ENCODE measurements at places on chromosomes 3 and 15.

GRCh38 chr3:15211937-15212336 is 5.9 kb downstream of the CAPN7 start:
- DNase-seq = no peak

DNA sequence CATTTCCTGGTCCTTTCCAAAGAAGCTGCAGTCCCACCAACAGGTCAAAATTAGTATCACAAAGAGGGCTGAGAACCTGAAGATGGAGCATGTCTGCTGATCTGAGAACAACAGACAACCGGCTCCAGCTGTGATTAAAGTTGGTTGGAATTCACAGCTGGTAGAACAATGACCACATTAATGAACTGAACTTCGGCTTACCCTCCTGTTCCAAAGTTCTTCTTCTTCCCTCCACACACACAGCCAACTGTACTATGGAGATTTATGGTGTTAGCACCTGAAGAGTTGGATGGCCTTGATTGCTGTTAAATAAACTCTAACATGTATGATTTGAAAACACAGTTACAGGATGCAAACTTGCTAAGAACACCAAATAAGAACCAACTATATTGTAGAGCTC is 27.4 kb upstream of the ROPN1 start:
- DNase-seq = no peak

DNA sequence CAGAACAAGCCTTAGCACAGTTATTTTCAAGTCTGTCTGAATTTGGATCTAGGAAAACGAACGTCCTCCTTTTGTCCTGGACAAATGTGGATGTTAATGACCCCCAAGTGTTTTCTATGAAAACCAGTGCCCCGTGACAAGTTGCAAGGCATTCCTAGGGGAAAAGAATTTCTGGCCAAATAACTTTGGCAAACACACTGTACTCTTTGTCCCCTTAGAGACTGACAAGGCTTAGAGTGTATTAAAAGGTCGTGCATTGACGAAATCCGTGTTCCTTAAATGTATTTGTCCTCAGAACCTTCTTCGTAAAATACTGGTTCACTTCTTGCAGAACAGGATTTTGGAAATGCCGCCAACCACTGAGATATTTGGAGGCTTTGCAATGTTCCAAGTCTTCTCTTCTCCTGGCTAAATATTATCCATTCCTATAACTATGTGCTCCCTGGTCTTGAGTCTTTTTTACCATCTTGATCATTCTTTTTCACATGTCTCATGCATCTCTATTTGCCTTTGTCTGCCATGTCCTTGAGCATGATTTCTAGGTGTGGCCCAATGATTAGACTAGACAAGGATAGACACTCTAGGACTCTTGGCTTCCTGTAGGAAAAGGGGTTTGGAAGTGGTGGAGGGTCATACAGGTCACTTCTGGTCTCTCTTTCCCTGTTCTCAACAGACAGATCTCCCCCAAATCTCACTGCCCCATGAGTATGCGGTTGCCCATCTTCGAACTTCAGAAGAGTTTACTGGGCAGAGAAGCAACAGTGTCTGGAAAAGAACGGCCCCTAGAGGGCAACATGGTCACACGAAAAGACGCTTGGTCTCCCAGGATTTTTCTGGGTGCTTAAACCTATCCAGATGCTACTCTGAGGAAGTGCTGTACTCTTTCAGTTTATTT is 117.5 kb downstream of the EDEM1 start:
- DNase-seq = peak; percentile 50

- no peak for DNase-seq
Observed at GRCh38 chr15:34944936-34945335, 24.6 kb downstream of the AQR start.

DNA sequence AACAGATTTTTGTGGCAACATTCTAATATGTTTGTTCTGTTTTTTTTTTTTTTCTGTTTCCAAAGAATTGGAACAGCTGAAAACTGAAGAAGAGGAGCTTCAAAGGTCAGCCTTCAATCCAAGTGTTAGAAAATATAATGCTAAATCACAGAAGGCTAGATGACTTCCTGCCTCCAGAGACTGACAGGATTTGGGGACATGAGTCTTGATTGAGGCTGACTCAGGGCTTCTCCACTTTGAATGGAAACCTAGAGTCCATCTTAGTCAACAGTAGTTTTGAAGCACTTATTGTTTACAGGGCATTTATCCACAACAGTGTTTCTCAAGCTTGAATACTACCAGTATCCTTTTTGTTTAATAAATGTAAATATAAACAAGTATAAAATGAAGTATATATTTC is 44.5 kb upstream of the RAD51 start:
- DNase-seq = no peak

- no peak for DNase-seq
Observed at GRCh38 chr3:44132061-44132460, 109.6 kb upstream of the TOPAZ1 start.

DNA sequence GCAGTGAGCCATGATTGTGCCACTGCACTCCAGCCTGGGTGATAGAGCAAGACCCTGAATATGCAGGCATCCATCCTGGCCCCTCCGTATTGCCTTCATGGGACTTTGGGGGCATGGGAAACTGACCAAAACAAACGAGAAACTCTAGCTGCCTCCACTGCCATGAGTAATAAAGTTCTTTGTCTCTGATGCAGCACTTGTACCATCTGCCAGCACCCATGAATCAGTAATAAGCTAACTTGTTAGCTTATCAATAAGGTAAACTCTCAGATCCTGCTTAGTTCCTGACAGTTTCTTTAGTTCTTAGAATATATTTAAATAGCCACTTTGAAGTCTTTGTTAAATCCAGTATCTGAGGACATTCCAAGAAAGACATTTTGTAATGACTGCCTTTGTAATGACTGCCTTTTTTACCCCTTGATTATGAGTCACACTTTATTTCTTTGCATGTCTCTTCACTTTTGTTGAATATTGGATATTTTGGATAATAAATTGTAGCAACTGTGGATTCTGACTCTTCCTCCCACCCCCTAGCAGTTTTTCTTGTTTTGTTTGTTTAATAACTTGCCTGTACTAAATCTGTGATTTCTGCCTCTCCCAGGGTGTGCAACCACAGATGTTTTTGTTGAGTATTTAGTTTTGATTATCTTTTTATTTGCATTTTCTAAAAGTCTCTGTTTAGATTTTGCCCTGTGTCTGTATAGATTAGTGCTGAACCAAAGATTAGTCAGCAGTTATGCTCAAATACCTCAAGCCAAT is 136.9 kb downstream of the HCN4 start:
- no peak for DNase-seq

DNA sequence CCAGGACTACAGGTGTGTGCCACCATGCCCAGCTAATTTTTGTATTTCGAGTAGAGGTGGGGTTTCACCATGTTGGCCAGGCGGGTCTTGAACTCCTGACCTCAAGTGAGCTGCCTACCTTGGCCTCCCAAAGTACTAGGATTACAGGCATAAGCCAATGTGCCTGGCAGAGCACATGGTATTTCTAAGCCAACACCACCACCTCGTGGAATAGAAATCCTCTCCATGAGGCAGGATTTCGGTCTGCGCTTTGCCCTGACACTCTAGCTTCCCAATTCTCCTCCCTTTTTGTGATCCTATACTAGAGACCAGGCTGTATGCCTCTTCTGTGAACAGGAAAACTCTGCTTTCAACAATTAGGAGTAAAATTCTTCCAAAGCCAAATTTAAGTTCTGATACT is 372.2 kb downstream of the VGLL3 start:
- no peak for DNase-seq

- DNase-seq = no peak
Observed at GRCh38 chr3:116059421-116060096, 385.7 kb downstream of the LSAMP start.

GRCh38 chr3:18559331-18559842 is 134.2 kb upstream of the SATB1 start:
- peak; percentile 79 for DNase-seq

DNA sequence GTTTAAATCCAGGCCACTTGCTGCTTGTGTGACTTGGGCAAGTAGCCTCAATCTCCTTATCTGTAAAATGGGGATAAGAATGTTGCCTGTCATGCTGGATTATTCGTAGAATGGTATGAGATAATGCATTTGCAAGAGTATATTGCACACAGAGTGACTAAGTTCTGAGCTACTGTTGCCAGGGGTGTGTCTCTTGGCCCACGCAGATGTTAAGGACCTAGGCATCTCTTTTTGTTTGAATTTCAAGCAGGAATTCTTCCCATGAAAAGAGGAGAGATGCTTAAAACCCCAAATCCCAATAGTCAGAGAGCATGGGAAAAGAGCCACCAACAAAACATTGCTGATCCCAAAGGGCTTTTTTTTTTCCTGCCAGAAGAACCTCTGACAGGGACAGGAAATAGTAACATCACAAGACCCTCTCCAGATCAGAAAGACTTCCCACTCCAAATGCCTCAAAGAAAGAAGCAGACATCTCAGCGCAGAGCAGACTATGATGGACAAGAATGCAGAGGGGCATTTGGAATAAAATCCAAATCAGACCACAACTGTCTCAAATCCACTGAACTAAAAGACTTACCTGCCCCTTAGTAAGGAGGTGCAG is 90.5 kb downstream of the MRPL46 start:
- no peak for DNase-seq

GRCh38 chr3:16837602-16838001 is 47.2 kb upstream of the PLCL2 start:
- DNase-seq = no peak

- DNase-seq = no peak
Observed at GRCh38 chr3:4606911-4607310, 113.8 kb downstream of the ITPR1 start.

DNA sequence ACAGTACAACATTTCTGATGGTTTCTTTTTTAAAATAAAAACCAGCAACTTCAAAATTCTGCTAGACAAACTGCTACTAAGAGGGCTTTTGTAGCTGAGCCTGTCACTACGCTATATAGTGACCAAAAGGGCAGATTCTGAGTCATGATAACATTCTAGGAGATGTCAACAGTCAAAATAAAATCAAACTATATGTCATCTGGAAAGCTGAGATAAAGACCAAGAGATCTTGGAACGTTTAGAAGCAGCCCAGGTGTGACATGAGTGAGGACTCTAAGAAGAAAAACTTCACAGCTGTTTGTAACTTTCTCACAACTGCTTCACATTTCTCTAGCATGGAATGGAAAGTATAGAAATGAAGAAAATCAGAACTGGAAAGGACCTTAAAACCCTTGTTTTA is 84.6 kb downstream of the FILIP1L start:
- peak; percentile 58 for DNase-seq

- no peak for DNase-seq
Observed at GRCh38 chr3:192860454-192860853, 57.2 kb downstream of the MB21D2 start.

GRCh38 chr3:462851-463250 is 266.3 kb downstream of the CHL1 start:
- DNase-seq = no peak

- DNase-seq = no peak
Observed at GRCh38 chr3:136624371-136624770, 127.8 kb downstream of the STAG1 start.

GRCh38 chr15:32675466-32675865 is 34.0 kb downstream of the SCG5 start:
- no peak for DNase-seq

- no peak for DNase-seq
Observed at GRCh38 chr3:5309171-5309570, 121.7 kb downstream of the EDEM1 start.

DNA sequence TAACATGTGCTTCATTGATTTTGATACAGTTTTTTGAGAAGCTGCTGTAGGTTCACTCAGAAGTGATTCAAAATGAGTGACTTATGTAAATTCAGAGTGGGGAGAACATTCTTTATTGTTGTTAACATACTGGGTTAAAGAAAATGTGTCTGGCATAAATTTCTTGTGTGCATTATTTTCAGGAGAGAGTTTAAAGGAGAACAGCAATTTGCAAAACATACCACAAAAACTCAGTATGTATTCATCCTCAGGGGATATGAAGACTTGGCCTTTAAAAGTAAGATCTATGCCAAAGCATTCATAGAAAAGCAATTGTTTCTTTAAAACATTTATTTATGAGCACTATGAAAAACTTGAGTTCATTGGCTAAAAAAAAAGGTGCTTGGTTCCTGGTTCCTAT is 1089.8 kb downstream of the ROBO2 start:
- DNase-seq = no peak

DNA sequence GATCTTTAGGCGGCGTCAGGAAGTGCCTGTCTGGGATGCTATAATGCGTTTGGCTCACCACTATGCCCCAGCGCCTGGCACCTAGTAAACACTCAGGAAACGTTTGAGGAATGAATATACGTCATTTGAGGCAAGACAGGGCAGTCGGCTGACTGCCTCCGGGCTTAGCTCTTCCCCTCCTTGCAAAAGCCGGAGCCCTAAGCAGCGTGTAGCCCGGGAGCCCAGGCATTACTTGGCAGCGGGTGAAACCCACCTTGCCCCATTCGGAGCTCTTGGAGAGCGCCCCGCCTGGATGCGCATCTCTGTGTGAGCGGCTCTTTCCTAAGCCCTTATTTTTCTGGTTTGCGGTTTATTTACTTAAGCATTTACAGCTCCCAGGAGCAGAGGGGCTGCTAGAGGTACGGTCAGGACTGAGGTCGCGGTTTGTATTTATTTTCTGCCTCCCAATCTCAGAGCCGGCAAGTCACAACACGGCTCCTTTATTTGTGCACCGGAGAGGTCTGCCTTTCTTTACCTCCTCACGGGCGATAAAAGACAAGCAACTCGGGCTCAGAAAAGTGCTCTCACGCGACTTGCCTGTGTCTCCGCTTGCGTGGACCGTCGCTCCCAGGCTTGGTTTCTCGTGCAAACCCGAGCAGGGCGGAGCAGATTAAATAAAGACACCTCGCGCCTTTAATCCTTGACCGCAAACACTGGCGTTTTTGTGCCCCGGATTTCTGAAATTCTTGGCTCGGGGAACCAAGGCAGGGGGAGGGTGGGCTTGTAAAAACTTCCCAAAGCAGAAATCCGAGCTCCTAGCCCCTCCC is 737 bp upstream of the ITPR1 start:
- DNase-seq = peak; percentile 47

GRCh38 chr3:146154995-146155394 is 6.0 kb downstream of the PLOD2 start:
- no peak for DNase-seq

DNA sequence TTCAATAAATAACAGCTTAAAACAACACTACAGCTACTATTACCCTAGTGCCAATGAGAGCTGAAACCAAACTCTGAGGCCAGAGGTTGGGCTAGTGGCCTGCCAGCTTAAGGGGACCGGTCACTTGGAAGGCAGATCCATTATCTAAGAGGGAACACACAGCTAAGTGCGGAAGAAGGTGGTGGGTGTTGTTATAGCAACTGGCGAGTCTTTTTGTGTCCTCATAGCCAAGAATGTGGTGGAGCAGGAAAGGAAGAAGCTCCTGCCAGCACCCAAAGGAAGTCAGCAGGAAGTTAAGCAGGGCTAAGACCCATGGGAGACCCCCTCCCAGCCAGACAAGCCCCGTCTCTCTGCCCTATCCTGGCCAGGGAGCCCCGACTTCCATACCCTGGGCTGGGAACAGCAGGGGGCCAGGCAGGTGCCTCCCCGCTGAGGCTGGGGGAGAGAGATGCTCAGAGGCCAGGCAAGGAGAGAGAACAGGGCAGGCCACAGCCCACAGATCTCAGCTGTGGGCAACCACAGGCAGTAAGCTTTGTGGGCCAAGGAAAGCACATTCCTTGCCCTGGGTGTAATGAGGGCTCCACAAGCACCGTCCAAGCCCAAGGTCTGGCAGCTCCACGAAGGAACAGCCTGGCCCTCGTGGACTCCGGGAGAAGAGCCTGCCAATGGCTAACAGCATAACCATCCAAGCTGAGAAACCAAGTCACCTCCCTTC is 34.0 kb upstream of the HRH1 start:
- no peak for DNase-seq
